ENCODE measurements at places on chromosomes 16 and 17.

DNA sequence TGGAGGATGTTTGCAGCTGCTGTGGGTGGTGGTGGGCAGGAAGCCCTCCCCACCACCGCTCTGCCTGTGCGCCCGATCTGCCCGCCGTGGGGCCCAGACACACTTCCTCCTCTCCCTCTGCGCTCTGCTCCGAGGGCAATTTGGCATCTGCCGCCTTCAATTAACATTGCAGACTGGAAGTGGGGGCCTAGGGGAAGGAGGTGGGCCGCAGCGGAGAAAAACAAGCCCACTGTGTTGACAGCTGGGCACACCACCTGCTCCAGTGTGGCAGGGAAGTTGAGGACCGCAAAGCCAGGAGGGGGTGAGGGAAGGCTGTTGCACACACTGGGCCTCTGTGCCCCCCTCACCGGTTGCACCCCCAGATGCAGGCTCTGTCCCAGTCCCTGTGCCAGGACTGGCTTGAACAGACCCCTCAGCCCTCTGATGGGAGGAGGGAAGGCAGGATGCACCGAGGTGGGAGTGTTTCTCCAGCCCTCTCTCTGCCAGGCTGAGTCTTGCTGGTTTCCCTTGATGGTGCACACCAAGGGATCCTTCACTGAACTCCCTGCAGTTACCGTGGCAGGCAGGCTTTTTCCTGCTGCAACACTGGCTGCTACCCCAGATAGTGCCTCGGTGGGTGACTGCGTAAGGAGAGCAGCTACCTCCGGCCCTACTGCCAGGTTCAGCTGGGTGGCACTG is 72.8 kb upstream of the MED9 start:
- DNase-seq: peak; percentile 32

GRCh38 chr16:86215233-86215978 is 294.9 kb upstream of the FOXF1 start:
- no peak for DNase-seq

- no peak for DNase-seq
Measured at GRCh38 chr17:72726936-72727335, 365.6 kb downstream of the SLC39A11 start.

GRCh38 chr16:76386784-76387183 is 109.6 kb downstream of the CNTNAP4 start:
- DNase-seq: no peak

DNA sequence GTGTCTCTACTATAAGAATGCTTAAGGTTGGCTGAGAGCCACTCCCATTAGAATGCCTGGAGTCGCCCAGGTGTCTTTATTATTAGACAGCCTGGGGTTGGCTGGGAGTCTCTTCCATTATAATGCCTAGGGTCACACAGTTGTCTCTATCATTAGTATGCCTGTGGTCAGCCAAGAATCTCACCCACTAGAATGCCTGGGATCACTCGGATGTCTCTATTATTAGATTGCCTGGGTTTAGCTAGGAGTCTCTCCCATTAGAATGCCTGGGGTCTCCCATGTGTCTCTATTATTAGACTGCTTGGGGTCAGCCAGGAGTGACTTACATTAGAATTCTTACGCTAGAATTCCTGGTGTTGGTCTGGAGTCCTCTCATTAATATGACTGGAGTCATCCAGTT is 2255.3 kb downstream of the TP53TG3F start:
- no peak for DNase-seq

GRCh38 chr16:11217651-11218603 is 38.1 kb downstream of the SOCS1 start:
- DNase-seq: no peak

DNA sequence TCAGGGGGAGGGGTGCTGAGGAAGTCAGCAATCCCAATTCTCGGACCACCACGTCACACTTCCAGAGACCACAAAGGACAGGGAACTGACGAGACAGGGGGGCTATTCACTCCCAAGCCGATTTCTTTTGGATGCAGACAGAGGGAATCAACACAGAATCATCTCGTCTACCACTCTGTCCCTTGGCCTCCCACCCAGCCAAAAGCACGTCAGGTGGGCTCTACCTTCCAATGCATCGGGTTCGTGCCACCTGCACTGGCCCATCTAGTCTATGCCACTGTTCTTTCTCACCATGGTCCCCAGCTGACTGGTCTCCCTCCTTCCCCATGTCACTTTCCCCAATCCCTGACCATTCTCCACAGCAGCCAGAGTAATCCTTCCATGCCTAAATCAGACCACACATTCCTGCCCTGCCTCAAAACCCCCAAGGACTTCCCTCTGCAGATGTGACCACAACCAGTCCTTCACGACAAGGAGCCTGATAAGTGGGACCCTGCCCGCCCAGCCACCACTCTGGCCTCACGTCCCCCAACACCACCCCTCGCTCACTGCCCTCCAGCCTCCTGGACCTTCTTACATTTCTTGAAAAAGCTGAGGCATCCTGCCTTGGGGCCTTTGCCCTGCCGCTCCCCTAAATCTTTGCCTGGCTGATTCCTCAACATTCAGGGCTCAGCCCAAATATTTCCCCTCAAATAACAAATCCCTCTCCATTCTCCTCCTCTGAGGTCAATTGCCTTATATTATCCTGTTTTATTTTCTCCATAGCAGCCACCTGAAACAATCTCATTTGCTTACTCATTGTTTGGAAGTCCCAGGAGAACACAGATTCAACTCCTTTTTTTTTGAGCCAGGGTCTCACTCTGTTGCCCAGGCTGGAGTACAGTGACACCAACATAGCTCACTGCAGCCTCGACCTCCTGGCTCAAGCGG is 70.4 kb downstream of the IL21R start:
- no peak for DNase-seq

GRCh38 chr16:87641721-87642120 is 39.4 kb downstream of the JPH3 start:
- no peak for DNase-seq

DNA sequence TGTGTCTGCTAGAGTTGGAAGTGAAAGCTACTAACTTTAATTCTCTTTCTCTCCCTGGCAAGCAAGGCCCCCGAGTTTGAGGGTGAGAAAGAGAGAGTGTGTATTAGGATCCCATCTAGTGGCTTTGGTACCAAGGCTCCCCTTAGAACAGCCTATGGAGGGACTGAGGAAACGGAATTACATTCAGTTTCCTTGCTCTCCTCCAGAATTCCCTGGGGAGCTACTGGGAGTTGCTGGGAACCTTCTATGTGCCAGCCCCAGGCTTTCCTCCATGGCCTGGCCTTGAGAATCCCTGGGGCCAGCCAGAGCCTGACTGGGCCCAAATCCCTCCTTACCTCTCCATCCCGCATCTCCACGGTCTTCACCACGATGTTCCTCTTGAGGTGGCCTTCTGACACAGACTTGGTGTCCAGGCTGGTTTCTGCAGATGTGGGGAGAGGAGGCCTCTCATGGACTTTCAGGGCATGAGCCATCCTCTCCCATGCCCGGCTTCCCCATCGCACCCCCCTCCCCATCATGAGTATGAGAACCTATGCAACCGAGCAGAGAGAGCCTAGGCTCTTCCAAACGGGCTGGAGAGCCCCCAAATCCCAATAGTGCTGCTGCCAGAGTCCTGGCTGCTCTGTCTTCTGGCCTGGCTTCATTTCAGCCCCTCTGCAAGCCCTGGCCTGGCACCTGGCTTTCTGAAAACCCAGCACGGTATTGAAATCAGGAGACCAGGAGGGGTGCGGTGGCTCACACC is 7.4 kb downstream of the GFAP start:
- no peak for DNase-seq

DNA sequence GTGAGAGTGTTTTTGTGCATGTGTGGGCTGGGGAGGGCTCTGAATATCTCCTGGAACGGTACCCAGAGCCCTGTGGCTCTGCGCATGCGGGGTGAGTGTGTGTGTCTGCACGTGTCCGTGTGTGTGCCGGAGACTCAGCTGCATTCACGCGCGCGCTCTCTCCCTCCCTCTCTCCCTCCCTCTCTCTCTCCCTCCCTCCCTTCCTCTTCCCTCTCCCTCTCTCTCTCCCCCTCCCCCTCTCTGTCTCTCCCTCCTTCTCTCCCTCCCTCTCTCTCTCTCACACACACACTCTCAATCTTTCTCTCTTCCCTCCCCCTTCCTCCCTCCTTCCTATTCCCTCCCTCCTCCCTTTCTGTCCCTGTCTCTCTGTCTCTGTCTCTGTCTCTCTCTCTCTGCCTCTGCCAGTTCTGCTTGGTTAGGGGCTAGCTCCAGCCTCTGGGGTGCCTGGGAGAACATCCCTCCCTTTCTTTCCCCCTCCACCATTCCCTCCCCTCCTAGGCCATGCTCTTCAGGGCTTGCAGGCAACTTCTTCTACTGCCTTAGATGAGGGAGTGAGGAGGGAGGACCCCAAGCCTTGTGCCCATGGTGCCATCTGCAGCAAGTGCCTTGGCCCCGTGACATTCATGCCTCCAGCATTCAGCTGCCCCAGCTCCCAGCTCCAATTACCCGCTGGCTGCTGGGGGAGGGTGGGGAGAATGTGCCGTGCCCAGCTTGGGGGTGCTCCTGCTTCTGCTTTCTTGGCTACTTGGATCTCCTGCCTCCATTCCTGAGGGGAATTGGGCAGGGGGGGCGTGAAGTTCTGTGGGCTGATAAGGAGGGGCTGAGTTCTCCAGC is 6.4 kb downstream of the THRA start:
- peak; percentile 65 for DNase-seq

GRCh38 chr17:34763728-34764665 is 184.6 kb downstream of the TMEM132E start:
- no peak for DNase-seq

DNA sequence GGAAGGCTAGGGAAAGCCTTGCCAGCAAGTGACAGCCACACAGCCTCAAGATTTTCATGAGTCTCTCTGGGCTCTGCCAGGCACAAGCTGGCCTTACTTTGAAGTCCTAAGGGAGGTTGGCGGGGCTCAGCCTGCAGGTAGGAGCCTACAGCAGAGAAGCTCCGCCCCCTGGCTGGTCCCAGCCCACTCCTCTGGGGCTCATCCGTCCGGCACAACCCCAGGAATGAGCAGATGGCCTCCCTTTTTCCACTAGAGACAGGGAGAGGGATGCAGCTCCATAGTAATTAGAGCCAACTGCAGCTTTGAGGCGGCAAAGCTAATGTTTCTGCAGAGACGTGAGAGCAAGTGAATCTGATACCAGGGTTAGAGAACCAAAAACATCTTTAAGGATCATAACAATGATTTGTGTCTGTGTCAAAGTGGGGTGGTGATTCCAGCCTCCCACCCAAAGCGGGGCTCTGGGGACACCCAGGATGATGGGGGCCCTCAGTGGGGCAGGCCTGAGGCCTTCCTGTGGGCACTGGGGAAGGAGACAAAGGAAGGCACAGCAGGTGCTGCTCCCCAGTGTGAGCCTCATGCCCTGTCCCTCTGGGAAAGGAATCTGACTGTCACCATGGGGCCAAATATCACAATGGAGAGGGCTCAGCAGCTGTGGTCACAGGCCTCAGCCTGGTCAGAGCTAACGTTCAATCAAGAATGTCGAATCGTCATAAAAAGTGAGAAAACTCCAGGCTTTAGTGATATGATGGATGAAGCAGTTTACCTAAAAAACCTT is 61.5 kb downstream of the RBFOX3 start:
- DNase-seq: no peak

- DNase-seq: no peak
Measured at GRCh38 chr17:40417258-40417608, 463 bp downstream of the TOP2A start.

DNA sequence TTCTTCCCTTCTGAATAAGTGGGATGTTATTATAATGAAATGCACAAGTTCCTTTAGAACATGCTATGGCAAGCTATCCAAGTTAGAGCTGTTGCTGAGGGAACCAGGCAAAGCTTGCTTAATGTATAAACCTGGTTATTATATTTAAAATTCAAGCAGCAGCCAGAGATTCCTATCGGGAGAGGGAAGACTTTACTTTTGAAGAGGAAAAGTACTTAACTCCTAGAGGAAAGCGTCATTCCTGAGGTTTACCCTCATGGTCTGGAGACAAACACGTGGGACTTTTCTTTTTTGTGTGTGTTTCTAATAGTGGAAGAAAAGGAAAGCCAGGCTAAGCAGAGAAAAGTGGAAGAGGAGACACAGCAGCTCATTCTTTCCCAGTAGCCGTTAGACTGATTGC is 39.9 kb upstream of the MYH10 start:
- no peak for DNase-seq

DNA sequence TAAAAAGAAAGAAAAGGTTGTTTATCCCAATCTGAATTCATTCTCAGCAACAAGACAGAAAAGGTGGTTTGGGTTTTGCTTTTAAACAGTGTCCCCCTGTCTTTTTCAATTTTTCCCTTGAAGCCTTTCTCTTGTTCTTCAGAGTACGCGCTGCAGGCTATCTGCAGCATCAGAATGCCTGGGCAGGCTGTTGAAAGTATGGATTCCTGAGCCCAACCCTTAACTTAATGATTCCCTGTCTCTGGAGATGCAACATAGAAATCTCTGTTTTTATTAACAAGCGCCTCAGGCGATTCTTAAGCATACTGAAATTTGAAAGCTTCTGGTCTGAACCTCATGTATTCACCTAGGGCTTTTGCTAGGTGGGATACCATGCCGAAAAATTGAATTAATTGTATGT is 32.1 kb downstream of the DGKE start:
- no peak for DNase-seq

GRCh38 chr17:28985950-28986713 is 19.7 kb downstream of the SEZ6 start:
- no peak for DNase-seq

- no peak for DNase-seq
Measured at GRCh38 chr16:22264786-22265185, 32.4 kb upstream of the POLR3E start.

DNA sequence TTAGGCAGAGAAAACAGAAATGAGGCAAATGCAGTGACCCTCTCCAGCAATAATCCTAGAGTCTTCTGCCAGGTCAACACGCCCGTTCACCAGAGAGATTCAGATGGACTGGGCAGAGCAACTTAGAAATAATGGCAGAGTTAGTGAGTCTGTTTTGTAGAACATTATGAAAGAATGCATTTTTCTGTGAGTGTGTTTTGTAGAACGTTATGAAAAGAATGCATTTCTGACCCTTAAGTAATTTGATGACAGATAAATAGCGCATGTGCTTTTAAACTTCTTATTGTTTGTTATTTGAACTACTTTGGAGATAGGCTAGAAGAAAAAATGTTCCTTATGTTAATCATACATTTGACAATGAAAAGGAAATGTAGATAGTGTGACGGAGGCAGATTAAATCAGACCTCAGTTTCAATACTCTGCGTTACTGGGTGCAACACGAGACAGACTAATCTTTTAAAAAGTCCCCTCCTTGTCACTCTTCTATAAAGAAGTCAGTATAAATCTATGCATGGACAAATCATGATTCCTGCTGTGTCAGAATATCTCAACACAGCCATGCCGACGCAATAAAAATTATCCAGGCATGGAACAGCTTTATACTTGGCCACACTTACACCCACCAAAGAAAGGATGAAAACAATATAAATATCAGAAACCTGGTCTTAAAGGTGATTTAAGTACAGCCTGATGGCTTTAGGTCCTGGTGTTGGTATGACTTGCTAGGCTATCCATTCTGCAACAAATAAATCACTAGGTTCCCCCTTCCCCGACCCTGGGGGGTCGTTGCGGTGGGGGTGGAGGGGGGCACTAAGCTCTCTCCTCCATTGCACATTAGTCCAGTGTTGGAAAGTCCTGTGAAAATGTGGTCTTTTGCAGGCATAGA is 47.8 kb downstream of the MARCHF10 start:
- DNase-seq: no peak

GRCh38 chr16:23784811-23785447 is 30.1 kb downstream of the CHP2 start:
- no peak for DNase-seq

- no peak for DNase-seq
Measured at GRCh38 chr16:77912617-77913016, 109.7 kb upstream of the CLEC3A start.
